ENCODE measurements at places on chromosomes 6 and 20.
A peak's percentile ranks its signal among the peaks of the same experiment; 100 is the strongest.

DNA sequence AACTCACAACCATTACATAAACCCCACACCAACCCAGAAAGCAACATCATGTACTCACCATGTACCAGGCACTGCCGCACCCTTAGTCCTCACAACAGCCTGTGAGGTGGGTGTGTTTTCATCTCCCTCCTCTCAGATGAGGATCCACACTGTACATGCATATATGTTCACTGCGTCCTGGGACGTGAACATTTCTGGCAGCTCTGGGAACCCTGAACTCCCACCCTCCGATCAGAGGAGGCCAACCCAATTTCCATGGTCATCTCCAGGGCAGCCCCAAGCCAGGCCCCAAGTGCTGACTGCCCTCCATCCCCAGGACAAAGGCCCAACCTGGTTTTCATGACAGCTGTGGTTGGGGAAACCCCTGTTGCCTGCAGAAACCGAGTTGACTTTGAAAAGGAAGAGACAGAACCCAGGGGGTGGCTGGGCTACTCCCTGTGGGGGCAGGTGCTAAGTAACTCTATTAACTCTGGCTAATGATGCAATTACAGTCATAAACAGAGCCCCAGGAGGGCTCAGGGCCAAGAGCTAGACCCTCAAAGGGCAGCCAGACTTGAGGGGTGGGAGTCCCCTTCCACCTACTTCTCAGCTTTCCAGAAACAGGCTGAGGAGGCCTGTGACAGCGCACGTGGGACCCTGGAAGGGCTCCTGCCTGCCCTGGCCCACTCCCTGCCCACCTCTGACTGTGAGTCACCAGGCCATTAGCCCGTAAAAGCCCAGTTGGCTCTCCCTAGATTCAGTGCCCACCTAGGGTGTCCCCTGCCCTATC is 2.6 kb downstream of the TFEB start:
- no peak for DNase-seq

DNA sequence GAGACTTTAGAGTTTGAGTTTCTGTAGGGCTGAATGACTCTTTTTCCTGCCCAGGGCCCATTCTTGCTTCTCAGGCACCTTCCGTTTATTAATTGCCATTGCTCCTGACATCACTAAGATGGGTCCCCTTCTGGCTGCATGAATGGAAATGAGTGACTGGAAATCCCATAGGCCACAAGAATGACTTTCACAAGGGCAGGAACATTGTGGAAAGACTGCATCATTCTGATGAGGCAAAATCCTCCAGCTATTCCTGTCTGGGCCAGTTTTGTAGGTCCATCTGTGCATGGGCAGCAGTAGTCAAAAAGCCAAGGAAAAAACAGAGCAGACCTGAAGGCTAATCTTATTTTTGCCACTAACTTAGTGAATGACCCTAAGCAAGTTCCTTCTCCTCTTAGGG is 19.3 kb downstream of the TMEM74B start:
- DNase-seq, result no peak

DNA sequence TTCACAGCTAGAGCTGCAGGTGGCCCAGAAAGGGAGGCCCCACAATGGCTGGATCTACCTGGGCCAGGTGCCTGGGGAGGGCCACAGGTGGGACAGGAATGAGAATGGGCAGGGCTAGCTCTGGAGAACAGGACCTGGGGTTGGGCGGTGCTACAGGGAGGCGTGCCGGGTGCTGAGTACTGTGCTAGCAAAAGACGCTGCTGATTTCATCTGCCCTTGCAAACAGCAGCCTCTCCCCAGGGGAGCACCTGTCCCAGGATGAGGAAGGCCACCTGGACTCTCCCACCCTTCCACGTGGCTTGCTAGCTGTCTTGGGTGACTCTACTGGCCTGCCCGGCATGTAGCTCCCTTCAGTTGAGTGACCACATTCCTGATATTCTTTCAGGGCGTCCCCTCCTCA is 6.6 kb upstream of the YTHDF1 start:
- no peak for DNase-seq

- DNase-seq, result no peak
Observed at GRCh38 chr20:23096097-23096496, 10.0 kb upstream of the CD93 start.

- DNase-seq, result no peak
Observed at GRCh38 chr6:63174173-63174572, 37.1 kb upstream of the FKBP1C start.

DNA sequence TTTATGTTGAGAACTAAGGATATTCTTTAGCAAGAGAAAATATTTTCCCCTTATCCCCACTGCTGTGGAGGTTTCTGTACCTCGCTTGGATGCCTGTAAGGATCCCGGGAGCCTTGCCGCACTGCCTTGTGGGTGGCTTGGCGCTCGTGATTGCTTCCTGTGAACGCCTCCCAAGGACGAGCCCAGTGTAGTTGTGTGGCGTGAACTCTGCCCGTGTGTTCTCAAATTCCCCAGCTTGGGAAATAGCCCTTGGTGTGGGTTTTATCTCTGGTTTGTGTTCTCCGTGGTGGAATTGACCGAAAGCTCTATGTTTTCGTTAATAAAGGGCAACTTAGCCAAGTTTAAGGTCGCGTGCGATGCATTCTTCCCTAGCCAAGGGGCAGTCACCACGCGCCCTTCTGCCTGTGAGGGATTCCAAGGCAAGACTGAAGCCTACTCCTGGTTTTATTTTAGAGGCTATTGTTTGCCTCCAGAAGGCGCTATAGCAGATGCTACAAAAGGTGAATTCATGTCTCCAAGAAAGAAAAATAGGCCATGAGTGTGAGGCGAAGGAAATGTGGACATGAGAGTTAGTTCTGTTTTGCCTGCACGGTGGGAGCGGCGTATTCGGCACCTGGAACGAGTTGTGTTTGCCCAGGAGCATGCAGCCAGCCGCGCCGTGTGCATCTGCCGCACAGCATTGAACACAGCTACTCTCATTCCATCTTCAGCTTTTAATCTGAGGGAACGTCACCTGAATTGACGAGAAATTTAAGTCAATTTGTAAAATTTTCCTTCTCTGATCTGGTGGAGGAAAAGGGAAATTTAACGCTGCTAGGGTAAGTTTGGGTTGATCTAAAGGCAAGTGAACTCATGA is 40.3 kb upstream of the IRF4 start:
- DNase-seq, result no peak

GRCh38 chr6:168712993-168713392 is 272.0 kb downstream of the SMOC2 start:
- DNase-seq, result no peak

DNA sequence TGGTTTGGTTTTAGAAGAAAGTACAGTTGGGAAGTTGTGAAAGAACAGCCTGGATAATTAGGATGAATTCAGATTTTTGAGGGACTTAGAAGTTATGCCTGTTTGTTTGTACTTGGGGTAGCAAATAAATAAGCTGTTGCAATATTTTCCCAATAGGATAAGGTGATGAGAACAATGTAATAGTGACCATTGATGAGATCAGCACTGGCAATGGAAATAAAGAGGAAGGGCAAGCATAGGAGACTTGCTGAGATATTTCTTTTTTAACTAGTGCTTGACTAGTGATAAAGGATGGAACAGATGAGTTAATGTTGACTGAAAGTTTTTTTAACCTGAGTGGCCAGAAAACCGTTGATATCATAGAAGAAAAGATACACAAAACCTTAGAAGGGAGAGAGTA is 498.8 kb downstream of the CDKAL1 start:
- no peak for DNase-seq

DNA sequence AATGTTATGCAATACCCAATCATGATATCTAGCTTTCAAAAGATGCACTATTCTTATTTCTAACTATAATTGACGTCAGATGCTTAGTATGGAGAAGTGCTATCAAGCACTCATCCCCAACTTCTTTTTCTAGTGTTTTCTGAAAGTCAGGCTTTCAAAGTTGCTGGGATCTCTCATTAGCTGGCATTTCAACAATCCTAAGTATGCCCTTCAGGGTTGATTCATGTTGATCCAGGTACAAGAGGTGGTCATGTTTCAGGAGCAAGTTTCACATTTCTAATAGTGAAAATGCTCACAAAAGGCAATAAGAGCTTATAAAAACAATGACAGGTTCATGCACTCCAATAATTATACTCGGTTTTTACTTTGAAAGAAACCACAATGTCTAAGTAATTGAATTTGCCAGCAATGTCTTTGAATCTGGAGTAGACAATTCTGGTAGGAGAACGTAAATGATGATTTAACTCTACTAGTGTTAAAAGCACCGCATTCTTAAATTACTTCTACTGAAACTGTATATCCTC is 193.7 kb upstream of the KHDRBS2 start:
- DNase-seq, result no peak

GRCh38 chr6:124604719-124605118 is 357.5 kb upstream of the RNF217 start:
- no peak for DNase-seq

GRCh38 chr6:157840776-157841175 is 17.7 kb downstream of the SNX9 start:
- no peak for DNase-seq

GRCh38 chr6:5619249-5619648 is 357.9 kb downstream of the FARS2 start:
- peak; percentile 73 for DNase-seq

DNA sequence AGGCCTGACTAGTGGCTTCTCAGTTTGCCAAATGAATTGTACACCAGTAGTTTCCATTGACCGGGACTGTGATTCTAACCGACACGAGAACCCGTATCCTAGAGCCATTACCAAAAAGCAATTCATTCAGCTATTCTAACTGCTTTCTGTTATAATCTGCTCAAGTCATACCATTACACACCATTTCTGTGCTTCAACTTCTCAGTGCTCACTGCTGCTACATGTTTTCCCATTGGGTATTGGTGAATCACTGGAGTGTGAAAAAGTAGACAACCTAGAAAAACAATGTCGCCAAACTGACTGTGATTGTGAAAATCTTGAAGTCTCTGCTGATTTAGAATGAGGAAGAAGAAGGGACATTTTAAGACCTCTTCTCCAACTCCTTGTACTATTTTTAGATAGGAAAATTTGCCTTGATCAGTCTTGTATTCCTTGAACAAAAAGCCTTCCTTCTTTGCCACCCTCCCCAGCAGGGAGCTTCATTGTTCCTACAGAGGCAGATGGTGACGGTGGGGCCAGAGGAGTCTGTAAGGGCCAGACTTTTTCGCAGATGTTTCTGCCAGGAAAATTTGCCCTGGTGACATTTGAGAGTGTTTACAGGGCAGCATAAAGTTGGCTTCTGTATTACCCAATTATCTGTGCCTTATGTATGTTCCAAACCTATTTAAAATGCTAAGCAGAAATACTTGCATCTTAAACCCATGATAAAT is 31.7 kb upstream of the MAP3K4 start:
- DNase-seq, result no peak

GRCh38 chr6:3292431-3293197 is 33.9 kb downstream of the PSMG4 start:
- no peak for DNase-seq

DNA sequence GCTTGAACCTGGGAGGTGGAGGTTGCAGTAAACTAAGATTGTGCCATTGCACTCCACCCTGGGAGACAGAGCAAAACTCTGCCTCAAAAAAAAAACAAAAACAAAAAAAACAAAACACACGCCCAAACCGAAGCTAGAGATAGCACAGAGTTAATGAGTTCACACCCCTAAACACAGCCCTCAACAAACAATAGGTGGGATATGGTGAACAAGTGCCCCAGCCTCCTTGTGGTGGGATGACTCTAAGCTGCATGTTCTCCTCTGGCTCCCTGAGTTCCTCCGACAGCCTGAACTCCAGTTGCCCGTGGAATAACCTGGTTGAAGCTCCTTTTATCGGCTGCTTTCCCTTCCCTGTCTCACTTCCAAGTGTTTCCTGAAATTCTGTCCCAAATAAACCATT is 22.1 kb upstream of the DSN1 start:
- DNase-seq, result no peak

DNA sequence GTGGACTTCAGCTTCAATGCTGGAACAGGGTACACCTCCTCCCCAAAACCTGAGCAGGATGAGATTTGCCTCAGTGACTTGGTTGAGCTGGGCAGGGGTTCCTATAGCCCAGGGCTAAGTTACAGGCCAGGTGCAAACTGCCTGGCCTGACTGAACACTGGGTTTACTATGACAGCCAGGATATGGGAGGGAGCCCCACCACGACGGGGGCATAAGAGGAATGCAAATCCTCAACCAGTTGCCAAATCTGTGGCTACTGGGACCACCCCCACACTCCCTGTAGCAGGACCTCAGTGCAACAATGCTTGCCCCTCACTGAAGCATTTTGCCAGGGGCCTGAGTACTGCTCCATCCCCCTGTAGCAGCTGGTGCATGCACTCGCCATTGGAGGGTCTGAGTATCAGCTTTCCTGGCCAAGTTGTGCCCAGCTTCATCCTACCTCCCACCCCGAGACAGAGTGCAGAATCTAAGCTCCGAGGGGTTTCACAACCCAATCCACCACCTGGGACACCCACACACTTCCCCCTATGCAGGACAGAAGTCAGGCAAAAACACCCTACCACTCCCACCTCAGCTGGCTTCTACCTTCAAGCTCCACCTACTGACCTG is 27.6 kb downstream of the TREML4 start:
- DNase-seq, result no peak

- no peak for DNase-seq
Observed at GRCh38 chr6:90384720-90385119, 88.1 kb upstream of the BACH2 start.

Measured in Jurkat, Clone E6-1 (cell line).